Activated CD4-positive, alpha-beta T cell treated with anti-CD3 and anti-CD28 coated beads, Interleukin-2, amount 50 U/mL, for 16 hours (primary cell): ENCODE measurements at places on chromosomes 4 and X.

DNA sequence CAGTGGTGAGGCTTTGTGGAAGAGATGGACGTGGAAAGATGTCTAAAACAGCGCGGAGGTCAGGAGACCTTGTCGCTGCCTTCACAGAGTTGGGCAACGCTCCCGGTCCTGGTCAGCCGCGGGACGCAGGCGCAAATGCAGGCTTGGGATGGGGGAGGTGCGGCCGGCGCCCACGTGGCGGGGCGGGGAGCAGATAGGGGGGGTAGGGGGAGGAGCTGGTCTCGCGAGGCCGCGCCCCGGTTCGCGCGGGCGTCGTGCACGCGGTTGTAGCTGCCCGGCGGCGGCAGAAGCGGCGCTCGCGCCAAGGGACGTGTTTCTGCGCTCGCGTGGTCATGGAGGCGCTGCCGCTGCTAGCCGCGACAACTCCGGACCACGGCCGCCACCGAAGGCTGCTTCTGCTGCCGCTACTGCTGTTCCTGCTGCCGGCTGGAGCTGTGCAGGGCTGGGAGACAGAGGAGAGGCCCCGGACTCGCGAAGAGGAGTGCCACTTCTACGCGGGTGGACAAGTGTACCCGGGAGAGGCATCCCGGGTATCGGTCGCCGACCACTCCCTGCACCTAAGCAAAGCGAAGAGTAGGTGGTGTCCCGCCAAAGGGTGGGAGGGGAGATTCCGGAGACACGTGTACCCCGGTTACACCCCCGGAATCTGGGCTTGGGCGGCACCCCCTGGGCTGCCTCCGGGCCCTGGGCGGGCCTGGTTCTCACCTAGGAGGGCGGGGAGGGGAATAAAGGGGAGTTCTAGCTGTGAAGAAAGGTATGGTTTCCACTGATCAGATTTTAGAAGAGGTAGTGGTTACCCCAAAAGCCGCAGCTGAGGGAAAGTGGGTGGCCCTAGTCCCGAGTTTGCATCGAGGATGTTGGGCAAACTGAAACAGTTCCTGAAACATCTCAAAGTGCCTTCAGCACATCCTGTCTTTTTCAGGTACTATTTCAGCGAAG lies at the start of gene PRDX4:
Gene PRDX4, plus strand, starts transcription at position 255 of the 939 bp plus-strand sequence. Its CDS starts 78 bp downstream, at position 333.
- peak; percentile 86 for DNase-seq

DNA sequence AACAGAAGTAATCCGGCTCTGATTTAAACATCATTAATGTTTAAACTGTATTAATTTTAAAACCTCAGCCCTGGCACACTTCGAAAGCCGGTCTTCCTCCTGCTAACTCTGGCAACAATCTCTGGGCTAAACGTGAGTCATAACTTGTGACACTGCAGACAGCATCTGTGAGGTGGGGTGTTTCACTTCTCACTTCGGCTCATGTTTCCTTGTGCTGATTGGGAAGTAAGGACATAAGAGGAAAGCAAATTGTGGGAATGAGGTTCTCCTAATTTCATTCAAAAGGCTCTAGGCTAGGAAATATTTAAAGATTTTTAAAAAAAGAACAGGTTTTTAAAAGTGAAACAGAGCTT lies 139.9 kb upstream of the USP9X start:
- DNase-seq: peak; percentile 4

GRCh38 chr4:2836391-2836859 lies 7.2 kb upstream of the ADD1 start:
- no peak for DNase-seq

DNA sequence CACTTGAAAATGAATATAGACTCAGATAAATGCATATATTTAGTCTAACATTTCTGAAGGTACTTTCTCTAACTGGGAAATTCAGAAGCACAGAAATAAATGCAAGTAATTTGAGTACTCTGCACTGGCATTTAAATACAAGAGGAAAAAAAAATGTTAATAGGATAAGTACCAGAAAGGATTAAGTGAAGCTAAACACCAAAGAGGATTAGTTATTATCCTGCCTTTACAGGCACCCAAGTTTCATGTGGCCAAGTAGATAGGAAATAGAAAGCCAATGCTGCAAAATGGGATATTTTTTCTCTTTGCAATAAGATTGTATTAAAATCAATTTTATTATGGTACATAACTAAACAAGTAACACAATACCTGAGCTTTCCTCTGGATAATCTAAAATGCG lies 762.5 kb downstream of the PCDH7 start:
- no peak for DNase-seq

GRCh38 chr4:78691971-78692821 lies 84.0 kb upstream of the BMP2K start:
- DNase-seq: no peak
